ENCODE measurements at places on chromosomes 12 and 14.

GRCh38 chr14:74804219-74804825 lies 41.2 kb downstream of the YLPM1 start:
- peak; percentile 83 for DNase-seq

- peak; percentile 73 for DNase-seq
These were observed 124.6 kb downstream of the ETV6 start for GRCh38 chr12:11773889-11774677.

- no peak for DNase-seq
These were observed 125.5 kb upstream of the SLC35F4 start for GRCh38 chr14:57991353-57991752.

GRCh38 chr12:57130941-57131340 lies 2.7 kb downstream of the LRP1 start:
- DNase-seq, result no peak

DNA sequence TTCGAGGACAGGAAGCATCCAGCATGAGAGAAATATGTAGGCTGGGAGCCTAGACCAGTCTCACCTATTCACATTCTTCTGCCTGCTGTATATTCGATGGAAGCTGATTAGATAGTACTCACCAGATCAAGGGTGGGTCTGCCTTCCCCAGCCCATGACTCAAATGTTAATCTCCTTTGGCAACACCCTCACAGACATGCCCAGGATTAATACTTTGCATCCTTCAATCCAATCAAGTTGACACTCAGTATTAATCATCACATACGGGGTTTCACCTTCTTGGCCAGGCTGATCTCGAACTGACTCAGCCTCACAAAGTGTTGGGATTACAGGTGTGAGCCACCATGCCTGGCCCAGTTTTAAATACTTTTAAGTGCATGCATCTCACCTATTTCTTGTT lies 30.5 kb upstream of the SLC10A1 start:
- DNase-seq, result no peak

- no peak for DNase-seq
These were observed 139.6 kb downstream of the DYRK2 start for GRCh38 chr12:67788118-67788517.

DNA sequence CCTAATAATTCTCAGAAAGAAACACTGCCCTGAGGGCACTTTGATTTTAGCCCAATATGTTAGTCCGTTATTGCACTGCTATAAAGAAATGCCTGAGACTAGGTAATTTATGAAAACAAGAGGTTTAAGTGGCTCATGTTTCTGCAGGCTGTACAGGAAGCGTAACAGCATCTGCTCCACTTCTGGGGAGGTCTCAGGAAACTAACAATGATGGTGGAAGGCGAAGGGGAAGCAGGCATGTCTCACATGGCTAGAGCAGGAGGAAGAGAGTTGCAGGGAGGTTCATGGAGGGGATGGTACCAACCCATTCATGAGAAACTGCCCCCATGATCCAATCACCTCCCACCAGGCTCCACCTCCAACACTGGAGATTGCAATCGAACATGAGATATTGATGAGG lies 49.4 kb upstream of the RERG start:
- DNase-seq, result peak; percentile 55

DNA sequence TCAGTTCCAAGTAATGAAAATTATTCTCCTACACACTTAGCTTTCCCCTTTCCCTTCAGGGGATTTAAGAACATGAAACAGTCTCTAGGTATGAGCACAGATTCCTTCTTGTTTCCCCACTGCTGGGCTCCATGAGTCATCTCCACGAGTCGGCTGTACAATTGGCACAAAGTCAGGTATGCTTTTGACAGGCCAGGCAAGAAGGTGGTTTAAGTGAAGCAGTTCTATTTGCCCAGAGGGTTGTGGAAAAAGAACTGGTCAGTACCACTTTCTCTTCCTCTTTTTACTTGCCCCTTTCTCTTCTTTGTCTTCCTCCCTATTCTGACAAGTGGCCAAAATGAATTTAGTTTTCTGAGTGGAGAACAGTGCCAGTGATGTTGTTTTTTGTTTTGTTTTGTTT lies 16.3 kb downstream of the DYNC1H1 start:
- DNase-seq, result peak; percentile 49

DNA sequence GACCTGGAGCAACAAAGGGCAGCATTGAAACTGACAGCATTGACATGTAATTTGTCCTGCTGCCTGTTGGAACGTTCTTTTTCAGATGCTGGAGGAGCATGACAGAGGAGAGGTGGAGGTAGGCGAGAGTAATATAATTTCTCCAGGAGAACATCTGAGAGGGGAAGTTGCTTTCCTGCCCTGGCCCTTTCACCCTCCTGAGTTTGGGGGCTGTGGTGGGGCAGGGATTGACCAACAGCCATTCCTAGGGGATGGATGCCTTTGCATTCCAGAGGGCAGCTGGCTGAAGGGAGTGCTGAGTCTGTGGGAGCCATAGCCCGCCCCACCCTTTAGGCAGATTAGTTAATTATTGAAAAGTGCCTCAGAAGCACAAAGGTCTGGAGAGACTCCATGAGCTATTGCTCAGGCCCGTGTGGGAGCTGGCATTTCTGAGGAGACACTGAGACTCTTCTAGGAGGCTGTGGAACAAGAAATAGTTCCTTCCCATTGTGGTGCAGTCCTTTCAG lies 73.5 kb downstream of the ARF6 start:
- DNase-seq, result no peak

- DNase-seq, result no peak
These were observed 702.8 kb downstream of the VRK1 start for GRCh38 chr14:97499790-97500481.

DNA sequence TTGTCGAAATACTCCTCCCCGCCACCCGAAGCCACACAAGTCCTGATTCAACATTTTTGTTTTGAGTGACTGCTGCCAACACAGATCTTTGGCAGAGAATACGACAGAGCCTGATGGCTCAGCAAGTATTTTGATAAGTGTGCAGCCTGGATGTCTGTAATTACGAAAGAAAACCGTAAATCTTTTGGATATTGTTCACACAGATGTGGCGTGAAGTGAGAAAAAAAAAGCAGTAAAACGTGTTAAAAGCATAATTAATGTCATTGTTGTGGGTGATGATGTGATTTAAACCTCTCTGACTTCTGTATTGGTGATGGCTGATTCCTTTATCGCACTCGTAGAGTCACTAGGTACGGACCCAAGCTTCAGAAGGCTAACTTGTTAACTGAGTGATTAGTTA lies 98.7 kb downstream of the PHETA1 start:
- DNase-seq, result no peak

DNA sequence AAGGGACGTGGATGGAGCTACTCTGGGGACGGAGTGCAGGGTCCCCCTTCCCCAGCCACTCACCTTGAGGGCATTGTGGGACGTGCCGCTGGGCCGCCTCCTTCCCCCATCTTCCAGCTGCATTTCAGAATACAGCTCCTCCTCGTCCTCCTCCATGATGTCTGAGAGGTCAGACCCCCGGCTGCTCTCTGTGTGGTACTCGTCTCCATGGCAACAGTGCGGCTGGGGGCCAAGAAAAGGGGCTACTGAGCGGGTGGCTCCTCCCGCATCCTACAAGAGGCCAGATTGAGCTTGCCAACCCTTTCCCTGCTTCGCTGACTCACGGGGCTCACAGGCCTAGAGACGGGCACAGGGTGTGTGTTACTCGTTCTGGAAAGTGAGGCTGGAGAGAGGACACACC lies 90.4 kb downstream of the PIWIL1 start:
- DNase-seq, result no peak

GRCh38 chr14:55901291-55901690 lies 216.9 kb upstream of the PELI2 start:
- DNase-seq, result no peak

GRCh38 chr14:58305730-58306129 lies 7.4 kb downstream of the ARID4A start:
- DNase-seq, result no peak

DNA sequence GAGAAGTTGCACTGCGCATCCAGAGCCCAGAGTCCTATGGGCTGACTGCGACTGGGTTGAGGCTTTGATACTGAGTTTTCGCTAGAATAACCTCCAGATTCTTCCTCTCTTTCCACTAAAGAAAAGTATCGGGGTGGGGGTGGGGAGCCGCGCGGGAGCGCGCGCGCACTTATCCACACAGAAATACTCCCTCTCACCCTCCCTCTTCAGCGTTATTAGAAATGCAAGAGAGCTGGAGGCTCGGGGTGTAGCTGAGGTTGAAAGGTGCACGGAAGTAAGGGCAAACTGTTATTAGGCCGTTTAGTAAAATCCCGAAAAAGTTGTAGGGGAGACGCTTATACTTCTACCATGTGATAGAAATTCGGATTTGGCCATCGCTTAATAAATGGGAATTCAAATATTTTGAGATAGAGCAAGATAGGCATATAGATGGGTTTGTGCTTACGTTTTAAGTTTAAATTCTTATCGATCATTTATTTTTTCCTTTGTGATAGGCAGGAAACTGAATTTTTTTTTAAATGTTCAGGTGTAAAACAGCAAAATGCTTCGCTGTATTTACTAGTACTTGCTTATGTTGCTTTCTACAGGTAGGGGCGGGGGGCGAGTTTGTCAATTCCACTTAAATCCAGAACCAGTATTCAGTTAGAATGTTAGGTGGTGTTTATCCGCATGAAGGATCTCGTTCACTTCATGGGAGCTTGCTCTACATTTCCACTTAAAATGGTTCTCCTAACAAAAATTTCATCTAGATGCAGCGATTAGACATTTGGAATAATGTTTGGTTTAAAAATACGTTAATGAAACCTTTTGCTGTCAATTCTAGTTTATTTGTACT lies 1.1 kb downstream of the ARHGAP5 start:
- peak; percentile 57 for DNase-seq

GRCh38 chr12:7667125-7667524 lies 1.4 kb upstream of the APOBEC1 start:
- peak; percentile 73 for DNase-seq

DNA sequence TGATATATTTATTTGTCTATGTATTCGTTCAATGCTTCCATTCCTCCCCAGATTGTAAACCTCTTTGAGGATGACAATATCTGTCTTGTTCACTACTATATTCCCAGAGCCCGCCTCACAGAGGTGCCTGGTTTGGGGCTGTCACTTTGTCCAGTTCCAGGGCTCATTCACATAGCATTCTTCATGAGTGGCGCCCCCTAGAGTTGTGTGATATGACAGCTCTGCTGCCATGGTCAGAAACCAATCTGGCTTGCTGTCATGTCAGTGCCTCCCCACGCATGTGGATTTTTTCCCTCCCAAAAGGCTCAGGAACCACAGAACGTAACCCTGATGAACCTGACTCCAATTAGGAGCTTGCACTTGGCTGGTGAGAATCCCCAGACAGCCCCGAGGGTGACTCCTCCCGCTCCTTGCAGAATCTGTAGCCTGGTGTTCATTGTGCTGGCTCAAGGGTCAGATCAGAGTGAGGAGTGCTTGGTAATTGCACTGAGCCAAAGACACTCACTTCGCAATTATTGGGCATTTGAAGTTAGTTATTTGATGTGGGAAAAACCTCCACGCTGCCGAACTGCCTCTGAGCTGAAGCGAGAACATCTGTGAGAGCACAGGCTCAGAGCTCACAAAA lies 145.5 kb downstream of the PTPN11 start:
- DNase-seq, result no peak

- DNase-seq, result no peak
These were observed 13.5 kb downstream of the BMP4 start for GRCh38 chr14:53942970-53943750.

DNA sequence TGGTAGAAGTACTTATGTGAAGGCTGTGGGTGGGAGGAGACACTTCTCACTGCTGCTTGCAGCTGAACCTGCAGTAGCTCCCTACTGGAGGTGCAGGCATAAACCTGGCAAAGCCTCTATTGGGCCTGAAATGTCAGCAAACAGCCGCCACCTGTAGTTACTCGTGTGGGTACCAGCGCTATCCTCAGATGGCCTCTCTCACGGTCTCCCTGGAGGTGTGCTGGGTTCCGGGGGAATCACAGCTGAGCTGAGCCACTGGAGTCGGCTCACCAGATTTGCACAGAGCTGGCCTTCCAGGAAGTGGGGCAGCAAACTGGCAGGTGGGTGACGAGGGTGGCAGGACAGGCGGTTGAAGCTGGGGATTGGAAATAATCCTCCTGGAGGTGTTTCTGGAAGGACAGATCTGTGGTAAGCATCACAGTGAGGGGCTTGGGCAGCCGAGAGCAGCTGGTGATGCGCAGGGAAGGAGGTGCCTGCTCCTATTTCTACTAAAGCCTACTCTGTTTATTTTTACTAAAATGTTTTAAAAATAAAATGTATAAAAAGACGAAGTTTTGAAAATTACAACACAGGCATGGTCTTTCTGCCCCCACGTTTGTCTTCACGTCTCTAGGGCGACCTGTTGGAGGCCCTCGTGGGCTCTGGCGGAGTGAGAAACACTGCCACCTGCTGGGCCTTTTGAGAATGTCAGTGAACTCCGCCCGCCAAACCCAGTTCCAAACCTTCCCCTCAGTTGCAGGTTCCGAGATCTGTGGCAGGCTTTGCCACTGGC lies 67.8 kb upstream of the PLEKHG3 start:
- DNase-seq, result peak; percentile 71

DNA sequence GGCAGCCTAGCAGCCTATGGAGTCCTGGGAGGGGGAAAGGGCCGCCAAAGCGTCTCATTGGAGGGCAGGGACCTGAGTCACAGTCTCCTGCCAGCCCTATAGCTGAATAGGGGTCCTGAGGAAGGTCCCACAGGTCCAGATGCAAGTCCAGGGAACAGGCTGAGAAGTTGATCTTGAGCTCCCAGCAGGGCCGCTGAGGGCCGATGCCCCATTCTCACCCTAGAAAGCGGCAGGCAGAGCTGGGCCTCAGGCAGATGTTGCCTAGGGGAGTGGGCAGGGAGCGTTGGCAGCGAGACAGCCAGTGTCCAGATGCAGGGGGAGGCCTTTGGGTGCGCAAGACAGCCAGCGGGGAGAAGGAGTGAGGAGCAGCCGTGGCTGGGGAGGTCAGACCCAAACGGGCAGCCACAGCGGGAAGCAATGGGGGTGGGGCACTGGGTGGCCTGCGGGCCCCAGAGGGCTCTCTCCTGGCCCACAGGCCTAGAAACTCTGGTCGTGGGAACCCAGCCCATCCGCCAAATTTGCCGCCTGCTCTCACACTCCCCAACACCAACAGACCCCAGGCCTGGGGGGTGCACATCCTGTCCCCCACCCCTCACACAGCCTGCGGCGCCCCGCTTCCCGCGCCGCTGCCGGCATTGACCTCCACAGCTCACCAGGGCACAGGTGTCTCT lies 1.1 kb downstream of the HDAC7 start:
- peak; percentile 55 for DNase-seq

GRCh38 chr14:91749868-91750267 lies 18.0 kb upstream of the CATSPERB start:
- DNase-seq, result no peak

- no peak for DNase-seq
These were observed 120.9 kb downstream of the FOXA1 start for GRCh38 chr14:37474191-37474590.

GRCh38 chr12:42325653-42326474 lies at the start of the genes PPHLN1 and ZCRB1:
TSS of gene PPHLN1 (plus strand) at chr12:42326167. CDS start at chr12:42335903, 9,736 bp downstream.
TSS of gene ZCRB1 (minus strand) at chr12:42326094. CDS start at chr12:42324102, 1,992 bp downstream.
- peak; percentile 85 for DNase-seq
